Mononuclear cell (primary cell): ENCODE measurements at places on chromosomes 2 and 18. TPM values are rescaled to one million over a fixed set of nuclear protein-coding genes. Genes with fewer than 3 reads are reported as not detected.

The TGFA gene
- 0.63 TPM for total RNA-seq

The CCDC141 gene
- 33.9 TPM for total RNA-seq

The SPDYA gene
- 12.4 TPM for total RNA-seq

The FMNL2 gene
- total RNA-seq = 1.2 TPM

The ARHGEF33 gene
- under 0.01 TPM for total RNA-seq

The ARMC9 gene
- 0.73 TPM for total RNA-seq

The GNLY gene
- 181 TPM for total RNA-seq

The UCN gene
- total RNA-seq = not detected

The CTLA4 gene
- total RNA-seq = 38.5 TPM

The ALK gene
- total RNA-seq = not detected

The KCNG2 gene
- total RNA-seq = 0.10 TPM

The MOCOS gene
- total RNA-seq = under 0.01 TPM
